ENCODE measurements at places on chromosomes 3 and 15.
A peak's percentile ranks its signal among the peaks of the same experiment; 100 is the strongest.

GRCh38 chr3:178001670-178002101 lies 534.5 kb upstream of the KCNMB2 start:
- no peak for DNase-seq

DNA sequence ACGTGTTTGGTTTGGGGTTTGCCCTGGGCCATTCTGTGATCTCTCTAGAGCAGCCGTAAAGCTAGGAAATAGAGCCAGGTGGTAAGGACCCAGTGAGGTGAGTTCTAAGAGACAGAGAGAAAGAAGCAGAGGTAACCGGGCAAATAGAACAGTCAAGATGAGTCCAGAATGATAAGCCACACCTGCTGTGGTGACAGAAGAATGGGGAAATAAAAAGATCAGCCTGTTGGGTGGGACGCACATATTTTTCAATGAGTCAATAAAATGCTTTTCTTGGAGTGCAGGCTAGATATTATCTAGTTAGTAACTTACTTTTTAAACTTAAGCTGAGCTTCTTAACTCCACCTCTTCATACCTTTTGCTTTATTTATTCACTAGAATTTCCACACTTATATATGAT lies 135.0 kb downstream of the NFKBIZ start:
- DNase-seq, result no peak

GRCh38 chr3:43995547-43996378 lies 245.9 kb upstream of the TOPAZ1 start:
- no peak for DNase-seq

DNA sequence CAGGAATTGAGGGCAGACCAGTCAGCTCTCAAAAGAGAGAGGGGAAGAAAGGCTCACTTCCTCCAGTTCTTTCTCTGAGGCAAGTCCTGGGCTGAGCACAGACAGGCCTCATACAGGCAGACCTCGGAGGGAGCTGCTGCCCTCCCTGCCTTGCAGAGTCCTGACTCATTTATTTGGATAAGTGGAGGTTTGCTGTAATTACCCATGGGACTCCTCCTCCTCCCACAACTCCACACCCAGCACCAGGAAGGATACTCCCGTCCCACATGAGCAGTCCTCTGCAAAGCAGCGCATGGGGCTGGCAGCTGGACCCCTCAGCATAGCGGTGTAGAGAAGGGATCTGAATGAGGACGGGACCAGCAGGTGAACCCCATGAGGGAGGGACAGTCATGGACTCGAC lies 13.4 kb upstream of the SCN10A start:
- peak; percentile 17 for DNase-seq

DNA sequence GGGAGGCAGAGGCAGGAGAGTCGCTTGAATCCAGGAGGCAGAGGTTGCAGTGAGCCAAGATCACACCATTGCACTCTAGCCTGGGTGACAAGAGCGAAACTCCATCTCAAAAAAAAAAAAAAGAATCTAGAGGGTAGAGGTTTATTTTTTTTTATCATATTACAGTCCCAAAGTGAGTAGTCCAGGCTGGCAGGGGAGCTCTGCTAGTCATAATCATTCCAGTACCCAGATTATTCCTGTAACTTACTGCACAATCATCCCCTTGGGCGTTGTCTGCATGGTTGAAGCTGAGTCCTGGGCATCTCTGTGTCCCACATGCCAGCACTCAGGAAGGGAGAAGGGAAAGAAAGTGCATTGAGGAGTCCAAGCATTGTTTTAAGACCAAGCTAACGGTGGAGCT lies 8.5 kb downstream of the CRELD1 start:
- no peak for DNase-seq

DNA sequence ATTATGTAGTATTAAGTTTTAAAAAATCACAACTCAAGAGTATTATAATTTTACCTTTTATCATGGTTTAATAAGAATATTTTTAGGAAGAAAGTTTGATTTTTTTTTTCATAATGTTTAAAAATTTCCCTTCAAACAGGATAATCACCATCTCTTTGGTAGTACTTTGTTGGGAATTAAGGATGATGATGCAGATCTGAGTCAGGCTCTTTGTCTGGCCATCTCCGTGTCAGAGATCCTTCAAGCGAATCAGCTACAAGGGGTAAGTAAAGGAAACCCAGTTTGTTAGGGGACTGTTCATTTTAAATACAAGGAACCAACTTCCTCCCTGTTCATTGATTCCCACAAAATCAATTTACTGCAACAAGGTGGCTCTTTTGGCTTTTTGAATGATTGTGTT lies 36.8 kb upstream of the NIT2 start:
- DNase-seq, result peak; percentile 61

GRCh38 chr3:12841149-12841969 lies at the start of gene RPL32:
Gene RPL32 (minus strand): TSS chr3:12841565. CDS start chr3:12840237, 1,328 bp downstream.
- DNase-seq, result peak; percentile 81

DNA sequence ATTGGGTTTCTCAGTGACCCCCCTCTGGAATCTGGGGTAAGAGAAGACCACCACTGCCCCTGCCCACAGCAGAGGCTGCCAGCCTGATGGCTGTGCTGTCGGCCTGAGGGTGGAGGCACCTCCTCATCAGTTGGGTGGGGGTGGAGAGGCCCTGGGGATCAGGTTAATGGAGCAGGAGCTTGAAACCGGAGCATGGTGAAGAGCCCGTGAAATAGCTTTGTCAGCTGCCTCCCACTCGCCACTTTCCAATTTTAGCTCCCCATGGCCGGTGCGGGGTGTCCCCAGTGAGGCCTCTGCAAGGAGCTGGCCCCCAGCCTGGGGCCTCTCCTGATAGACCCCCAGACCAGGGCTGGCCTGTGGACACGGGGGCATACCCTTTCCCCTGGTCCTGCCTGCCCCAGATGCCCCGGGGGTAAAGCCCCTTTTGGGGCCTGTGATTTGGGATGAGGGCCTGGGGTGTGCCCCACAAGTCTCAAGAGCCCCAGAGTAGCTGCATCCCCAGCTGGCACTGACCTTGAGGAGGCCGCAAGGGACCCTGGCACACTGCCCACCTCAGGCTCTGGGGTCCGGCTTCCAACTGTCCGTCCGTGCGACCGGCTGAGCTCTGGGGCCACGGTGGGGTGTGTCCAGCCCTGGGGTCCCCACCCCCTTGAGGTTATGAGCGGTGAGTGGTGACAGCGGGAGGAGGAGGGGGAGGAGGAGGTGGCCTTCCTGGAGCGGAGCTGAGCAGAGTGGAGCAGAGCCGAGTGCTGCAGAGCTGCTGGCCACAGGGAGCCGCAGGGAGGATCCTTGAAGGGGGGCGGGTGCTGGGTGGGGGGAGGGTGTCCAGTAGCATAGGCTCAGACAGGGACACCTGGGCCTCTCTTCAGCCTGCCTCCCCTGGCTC lies at the start of gene HHATL:
TSS of gene HHATL (minus strand) at position 733 of the 886 bp plus-strand sequence. CDS start 1,972 bp downstream, outside the sequence.
- no peak for DNase-seq

- no peak for DNase-seq
Observed at GRCh38 chr3:172557515-172558220, 34.4 kb upstream of the TNFSF10 start.

DNA sequence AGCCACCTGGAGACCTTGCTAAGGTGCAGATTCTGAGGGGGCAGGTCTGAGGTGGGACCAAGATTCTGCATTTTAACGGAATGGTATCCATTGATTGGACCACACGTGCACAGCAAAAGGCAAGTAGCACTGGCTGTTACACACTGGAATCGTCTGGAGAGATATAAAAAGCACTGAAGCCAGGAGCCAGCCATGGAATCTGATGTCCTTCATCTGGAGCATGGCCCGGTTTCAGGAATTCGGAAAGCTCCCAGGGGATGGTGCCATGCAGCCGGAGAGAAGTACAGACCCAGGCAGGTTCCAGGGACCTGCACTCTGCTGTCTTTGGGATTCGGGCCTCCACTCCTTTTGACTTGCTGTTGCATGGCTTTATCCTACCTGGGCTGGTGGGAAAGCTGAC lies 28.8 kb upstream of the PRR20G start:
- no peak for DNase-seq

DNA sequence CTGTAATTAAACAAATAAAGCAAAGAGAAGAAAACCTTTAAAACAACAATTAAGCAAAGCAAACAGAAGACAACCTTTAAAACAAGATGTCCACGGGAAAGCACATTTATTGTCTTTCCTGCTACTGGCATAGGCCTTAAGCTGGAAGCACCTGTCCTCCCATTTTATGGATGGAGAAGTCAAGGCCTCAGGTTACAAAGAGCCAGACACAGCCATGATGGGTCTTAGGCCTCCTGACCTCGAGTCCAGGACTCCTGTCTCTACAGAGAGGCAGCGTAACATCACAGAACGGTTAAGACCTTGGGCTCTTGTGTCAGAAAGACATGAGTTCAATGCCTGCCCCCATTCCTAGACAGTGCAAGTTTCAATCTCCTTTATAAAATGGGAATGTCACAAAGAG lies 54.7 kb upstream of the INSYN1 start:
- no peak for DNase-seq

DNA sequence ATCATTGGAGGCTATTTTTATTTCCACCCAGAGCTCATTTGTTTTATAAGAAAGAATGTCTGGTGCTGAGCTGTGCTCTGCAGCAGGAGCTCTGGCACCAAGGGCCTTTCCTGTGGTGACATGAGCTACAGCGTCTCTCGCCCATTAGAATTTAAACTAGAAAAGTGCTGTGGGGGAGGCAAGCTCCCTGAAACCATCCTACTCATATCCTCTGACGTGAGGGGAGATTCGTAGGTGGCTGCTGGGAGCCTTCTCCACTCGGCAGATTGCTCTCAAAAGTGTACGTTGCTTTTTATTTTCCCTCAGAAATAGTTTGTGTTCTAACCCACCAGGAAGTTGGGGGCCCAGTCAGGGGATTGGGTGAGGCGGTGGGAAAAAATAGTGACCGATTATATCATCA lies 76.3 kb upstream of the ARHGEF3 start:
- no peak for DNase-seq

DNA sequence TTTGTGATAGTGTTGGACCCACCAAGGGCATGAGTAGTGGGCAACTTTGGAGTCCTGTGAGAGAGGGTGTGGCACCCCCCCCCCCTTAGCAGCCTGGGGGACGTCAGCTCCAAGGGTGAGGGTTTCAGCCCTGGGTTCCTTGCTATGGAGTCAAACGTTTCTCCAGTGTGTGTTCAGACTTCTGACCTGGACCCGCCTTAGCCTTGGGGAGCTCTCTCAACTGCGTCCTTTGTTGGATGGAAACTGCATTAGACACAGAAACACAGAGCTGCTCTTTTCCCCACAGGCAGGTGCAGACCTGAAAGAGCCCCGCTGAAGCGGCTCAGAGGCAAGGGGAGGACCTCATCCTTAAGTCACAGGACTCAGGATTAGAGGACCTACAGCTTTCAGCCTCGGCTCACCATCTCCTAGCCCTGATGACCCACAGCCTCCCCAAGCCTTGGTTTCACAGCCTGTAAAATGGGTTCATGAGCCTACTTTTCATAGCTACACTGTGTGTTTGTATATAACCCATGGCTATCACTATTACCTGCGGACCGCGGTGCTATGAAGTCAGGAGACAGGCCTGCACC lies 19.9 kb downstream of the ZNF710 start:
- no peak for DNase-seq

DNA sequence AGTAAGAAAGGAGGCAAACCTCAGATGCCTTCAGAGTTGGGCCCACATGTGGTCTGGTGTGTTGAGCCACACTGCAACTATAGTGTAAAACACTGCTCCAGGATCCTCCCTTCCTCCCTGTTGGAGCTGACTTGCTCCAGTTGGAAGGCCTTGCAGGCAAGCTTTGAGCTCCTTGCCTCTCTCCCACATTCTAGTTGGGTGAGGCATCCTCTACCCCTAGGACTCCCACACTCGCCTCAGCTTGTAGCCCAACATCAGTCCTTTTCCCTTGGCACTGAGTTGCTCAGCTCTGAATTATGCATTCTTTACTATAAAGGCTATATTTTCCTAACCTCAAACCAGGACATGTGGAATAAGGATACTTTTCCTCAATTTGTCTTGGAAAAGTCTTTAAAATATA lies 143.9 kb downstream of the NECTIN3 start:
- no peak for DNase-seq

- no peak for DNase-seq
Observed at GRCh38 chr15:94845390-94845716, 614.0 kb downstream of the MCTP2 start.

- DNase-seq, result no peak
Observed at GRCh38 chr3:59299561-59299960, 249.7 kb upstream of the CFAP20DC start.

DNA sequence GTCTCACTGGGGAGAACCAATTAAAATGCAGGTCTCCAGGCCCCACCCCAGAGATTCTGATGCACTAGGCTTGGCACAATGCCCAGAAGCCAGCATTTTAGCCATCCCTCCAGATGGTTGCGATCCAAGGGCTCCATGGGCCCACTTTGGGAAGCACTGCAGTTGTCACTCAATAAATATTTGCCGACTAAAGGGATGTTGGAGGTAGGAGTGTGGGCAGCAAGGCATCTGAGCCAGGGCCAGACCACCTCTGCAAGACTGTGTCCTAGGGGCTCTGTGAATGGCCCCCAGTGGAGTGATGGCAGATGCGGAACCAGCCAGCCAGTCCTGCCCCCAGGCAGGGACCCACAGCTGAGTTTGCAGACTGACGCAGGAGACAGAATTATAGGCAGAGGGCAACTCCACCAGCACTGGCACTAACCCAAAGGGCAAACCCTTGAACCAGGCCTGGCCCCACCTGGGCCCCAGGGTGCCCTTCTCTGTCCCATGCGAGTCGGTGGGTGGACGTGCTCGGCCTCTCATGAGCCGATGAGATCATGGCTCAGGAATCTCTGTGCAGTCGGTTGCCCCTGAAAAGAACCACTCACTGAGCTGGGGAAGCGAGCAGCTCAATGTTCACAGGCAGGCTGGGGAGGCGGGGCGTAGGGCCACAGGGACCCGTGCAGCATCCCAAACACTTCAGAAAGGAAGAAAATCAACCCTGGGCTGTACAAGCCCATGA lies 49.7 kb downstream of the SEMA5B start:
- DNase-seq, result peak; percentile 98

DNA sequence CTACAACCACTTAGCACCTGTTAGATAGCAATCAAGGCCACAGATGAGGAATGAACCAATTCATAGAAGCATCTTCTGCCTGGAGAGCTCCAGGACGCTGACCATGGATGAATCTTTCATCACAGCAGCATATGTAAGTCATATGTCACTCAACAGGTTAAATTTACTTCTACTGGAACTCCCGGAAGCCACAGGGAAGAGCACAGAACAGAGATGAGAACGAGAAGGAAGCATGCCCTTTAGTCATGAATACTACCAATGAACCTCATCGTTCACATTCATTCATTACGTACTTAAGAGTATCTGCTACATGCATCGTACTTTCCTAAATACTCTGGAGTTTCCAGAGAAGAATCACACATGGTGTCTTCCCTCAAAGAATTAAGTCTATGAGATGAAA lies 192.8 kb downstream of the STT3B start:
- DNase-seq, result no peak

GRCh38 chr3:74842141-74842540 lies 227.7 kb upstream of the CNTN3 start:
- DNase-seq, result no peak

- no peak for DNase-seq
Observed at GRCh38 chr3:42072831-42073301, 18.3 kb upstream of the TRAK1 start.

Measured in RCC 7860 (cell line).